Fibroblast of lung (primary cell): ENCODE measurements at places on chromosomes 7 and 10. TPM values are rescaled to one million over a fixed set of nuclear protein-coding genes. Genes with fewer than 3 reads are reported as not detected.

- DNase-seq = peak; percentile 81
- no peaks in the 10 kb centered on the region for H3K4me1 ChIP-seq
- H3K27ac ChIP-seq = no peak overlapping the region
- no peaks in the 10 kb centered on the region for H3K27me3 ChIP-seq
Measured at GRCh38 chr10:66837335-66837734, 88.5 kb upstream of the LRRTM3 start.

LRGUK gene
- 0.08 TPM in 1 of 2 replicates, not detected in the other for polyA plus RNA-seq

TLX1 gene
- polyA plus RNA-seq = not detected in 2 replicates

CASTOR2 gene
- 9.0 and 10.2 TPM in 2 replicates for polyA plus RNA-seq

LRIT1 gene
- polyA plus RNA-seq = not detected in 2 replicates

DNA sequence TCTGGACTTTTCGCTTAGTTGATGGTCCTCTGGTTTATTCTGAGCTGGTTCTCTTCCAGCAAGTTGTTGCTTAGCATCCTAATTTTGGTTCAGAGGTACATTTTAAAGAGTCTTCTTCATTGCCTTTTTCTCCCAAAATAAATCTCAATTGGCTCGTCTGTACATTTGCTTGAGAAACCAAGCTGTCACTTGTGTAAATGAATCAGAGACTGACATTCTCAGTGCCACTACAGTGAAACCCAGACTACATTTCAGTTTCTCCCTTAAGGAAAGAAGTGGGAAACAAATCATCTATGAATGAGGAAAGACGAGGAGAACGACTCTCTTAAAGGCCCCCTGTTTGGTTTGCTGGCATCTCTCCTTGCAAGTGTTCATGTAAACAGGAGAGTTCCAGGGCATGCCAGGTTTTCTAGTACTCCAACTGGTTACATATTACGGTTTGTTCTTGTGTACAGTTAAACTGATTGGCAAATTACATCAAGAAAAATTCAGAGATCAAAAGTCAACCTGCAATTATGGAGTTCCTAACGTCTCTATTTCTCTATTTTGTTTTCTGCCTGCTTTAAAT lies 654.6 kb downstream of the SH2D4B start:
- DNase-seq = no peak
- H3K27ac ChIP-seq = no peak overlapping the region
- no peaks in the 10 kb centered on the region for H3K4me1 ChIP-seq
- H3K36me3 ChIP-seq = no peaks in the 10 kb centered on the region

DNA sequence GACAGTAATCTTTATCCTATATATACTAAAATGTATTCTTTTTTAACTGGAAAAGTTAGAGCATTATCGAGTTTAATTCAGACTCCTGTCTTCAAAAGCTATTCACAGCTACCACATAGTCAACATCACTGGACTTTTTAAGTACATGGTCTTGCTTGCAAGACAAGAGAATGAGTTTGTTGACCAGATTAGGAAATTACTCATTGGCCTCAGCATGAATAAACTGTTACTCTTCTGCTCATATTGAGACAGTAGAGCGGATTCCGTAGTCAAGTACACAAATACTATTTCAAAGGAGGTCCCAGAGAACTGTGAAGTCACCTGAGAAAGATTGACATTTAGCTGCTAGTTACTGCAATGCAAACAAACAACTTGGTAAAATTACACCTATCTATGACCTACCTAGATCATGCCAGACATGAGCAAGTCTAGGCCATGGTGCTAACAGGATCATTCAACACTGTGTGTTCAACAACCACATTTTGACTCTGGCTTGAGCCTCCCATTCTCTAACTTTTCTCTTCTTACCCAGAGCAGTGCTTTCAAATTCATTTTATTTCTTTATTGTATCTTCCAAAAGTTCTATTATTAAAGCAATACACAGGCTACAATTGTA lies 280.9 kb downstream of the NEBL start:
- H3K4me1 ChIP-seq = no peaks in the 10 kb centered on the region
- no peak overlapping the region for H3K27ac ChIP-seq
- no peak for DNase-seq
- no peaks in the 10 kb centered on the region for H3K36me3 ChIP-seq
- H3K27me3 ChIP-seq = no peaks in the 10 kb centered on the region

AKR1C8 gene
- not detected in 2 replicates for polyA plus RNA-seq

GRCh38 chr10:94402843-94403379 lies 570 bp downstream of the TBC1D12 start:
- H3K4me3 ChIP-seq = peak overlapping the region; percentile 71
- H3K36me3 ChIP-seq = no peaks in the 10 kb centered on the region
- no peaks in the 10 kb centered on the region for H3K27me3 ChIP-seq
- DNase-seq = peak; percentile 32

DNA sequence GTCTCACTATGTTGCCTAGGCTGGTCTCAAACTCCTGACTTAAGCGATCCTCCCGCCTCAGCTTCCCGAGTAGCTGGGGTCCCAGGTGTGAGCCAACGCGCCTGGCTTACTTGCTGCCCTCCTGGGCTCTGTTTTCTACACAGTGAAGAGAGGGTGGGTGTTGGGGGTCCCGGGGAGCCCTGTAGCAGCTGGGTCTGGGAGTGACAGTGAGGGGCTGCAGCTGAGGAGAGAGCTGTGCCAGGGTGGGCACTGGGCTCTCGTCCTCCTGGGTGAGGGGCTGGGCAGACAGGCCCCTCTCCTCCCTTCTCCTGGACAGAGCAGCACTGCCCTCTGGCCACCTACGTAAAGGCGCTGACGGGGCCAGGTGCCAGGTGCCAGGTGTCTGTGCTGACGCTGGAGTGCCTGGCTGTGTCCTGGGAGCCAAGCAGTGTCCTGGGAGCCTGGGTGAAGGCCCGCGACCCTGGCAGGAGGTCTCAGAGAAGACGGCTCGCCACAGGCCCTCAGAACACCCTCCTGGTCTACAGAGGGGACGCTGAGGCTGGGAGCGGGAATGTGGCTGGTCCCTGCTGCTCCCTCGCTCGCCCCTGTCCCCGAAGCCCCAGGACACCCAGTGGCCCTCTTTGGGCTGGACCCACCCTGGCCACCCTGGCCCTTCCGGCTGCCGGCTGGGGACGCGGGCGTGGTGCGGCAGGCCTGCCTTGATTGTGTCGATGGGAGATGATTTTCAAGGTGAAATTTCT lies 35.6 kb downstream of the UNCX start:
- H3K4me3 ChIP-seq = no peak overlapping the region
- peaks cover 5% of the 10 kb centered on the region for H3K27me3 ChIP-seq
- no peaks in the 10 kb centered on the region for H3K36me3 ChIP-seq
- H3K27ac ChIP-seq = no peak overlapping the region
- H3K4me1 ChIP-seq = no peaks in the 10 kb centered on the region

TPST1 gene
- 73.9 and 81.8 TPM in 2 replicates for polyA plus RNA-seq

- no peak for DNase-seq
- H3K27me3 ChIP-seq = no peaks in the 10 kb centered on the region
- H3K4me3 ChIP-seq = no peak overlapping the region
Measured at GRCh38 chr10:79181227-79181626, 112.5 kb downstream of the ZMIZ1 start.
